Tibial nerve (tissue), 4 donors: ENCODE measurements at places on chromosomes 1 and 21. TPM values are rescaled to one million over a fixed set of nuclear protein-coding genes. Genes with fewer than 3 reads are reported as not detected.

Gene HOOK1
- total RNA-seq = 0.60 TPM

Gene TNFSF4
- 1.4 TPM for total RNA-seq

Gene SLC44A5
- total RNA-seq = not detected

Gene PEAR1
- total RNA-seq = 32.0 TPM

Gene PADI2
- total RNA-seq = 12.2 TPM

Gene FAM72C
- total RNA-seq = not detected

Gene FLAD1
- total RNA-seq = 17.4 TPM

Gene MATN1
- total RNA-seq = not detected

- no peak for DNase-seq
- no peak overlapping the region for H3K4me3 ChIP-seq
- H3K4me1 ChIP-seq = peaks cover 6% of the 10 kb centered on the region
- H3K27me3 ChIP-seq = no peaks in the 10 kb centered on the region
Observed at GRCh38 chr21:31403596-31404333, 59.7 kb upstream of the TIAM1 start.

DNA sequence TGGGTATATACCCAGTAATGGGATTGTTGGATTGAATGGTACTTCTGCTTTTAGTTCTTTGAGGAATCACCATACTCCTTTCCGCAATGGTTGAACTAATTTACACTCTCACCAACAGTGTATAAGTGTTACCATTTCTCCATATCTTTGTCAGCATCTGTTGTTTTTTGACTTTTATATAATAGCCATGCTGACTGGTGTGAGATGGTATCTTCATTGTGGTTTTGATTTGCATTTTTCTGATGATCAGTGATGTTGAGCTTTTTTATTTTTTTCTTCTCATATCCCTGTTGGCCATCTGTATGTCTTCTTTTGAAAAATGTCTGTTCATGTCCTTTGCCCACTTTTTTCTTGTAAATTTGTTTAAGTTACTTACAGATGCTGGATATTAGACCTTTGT is 14.1 kb downstream of the DNM3 start:
- no peak overlapping the region for H3K4me3 ChIP-seq
- DNase-seq = no peak

DNA sequence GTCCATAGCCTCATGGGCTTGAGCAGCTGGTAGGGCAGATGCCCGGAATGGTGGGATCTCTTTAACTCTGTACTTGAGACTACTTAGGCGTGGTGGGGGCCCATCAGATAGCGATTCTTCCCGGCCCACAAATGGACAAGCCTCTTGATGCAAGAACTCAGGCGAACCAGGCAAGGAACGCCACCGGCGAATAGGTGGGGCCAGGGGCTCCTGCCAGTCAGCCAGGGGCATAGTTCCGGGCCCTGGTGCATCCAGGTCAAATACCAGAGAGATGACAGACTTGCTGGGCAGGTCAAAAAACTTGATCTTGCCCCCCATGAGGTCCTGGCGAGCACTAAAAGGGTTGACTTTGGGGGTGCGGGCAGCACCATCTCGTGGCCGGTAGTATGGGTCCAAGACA is 4.8 kb upstream of the MUTYH start:
- no peak overlapping the region for H3K4me3 ChIP-seq
- no peak overlapping the region for H3K27ac ChIP-seq
- H3K4me1 ChIP-seq = peaks cover 9% of the 10 kb centered on the region

DNA sequence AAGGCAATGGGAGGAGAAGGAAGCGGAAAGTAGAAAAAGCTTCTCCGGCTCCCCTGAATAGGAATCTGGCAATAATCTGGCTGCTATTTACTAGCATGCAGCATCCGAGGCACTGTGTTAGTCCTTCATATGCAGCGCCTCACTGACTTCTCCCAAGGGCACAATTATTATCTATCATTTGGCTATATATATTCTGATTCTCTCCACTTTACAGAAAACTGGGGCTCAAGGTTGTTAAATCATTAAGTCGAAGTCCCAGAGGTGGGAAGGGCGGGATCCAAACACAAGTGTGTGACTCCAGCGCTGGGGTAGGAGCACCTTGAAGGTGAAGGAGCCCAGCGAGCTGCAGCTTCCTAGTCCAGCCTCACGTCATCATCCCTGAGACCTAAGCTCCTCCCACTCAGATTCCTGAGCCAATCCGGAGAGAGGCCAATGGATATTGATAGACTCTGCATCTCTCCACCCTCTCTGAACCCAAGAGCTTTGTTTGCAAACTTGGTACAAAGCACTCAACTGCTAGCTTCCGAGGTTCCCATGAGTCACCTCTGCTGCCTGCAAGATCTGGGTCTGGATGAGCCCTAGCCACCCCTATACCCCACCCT is 16.6 kb upstream of the EYA3 start:
- H3K36me3 ChIP-seq = no peaks in the 10 kb centered on the region
- H3K4me3 ChIP-seq = peak overlapping the region; percentile 17
- DNase-seq = no peak
- no peaks in the 10 kb centered on the region for H3K27me3 ChIP-seq

DNA sequence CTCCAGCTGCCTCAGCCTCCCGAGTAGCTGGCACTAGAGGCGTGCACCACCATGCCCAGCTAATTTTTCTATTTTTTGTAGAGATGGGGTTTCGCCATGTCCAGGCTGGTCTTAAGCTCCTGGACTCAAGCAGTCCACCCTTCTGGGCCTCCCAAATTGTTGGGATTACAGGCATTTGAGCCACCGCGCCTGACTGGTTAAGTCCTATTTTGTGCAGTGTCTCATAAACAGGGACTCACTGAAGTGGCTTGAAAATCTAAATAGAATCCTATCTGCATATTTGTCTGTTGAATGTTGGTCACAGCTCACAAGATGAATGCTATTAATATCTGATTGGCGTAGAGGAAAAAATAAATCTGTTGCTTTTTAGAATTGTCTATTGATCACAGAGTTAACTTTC is 5.9 kb upstream of the CHAF1B start:
- H3K27ac ChIP-seq = no peak overlapping the region
- H3K4me1 ChIP-seq = no peaks in the 10 kb centered on the region
- H3K27me3 ChIP-seq = no peaks in the 10 kb centered on the region
